NB4 (cell line): ENCODE measurements at places on chromosomes 1 and 21.
A peak's percentile ranks its signal among the peaks of the same experiment; 100 is the strongest.

DNA sequence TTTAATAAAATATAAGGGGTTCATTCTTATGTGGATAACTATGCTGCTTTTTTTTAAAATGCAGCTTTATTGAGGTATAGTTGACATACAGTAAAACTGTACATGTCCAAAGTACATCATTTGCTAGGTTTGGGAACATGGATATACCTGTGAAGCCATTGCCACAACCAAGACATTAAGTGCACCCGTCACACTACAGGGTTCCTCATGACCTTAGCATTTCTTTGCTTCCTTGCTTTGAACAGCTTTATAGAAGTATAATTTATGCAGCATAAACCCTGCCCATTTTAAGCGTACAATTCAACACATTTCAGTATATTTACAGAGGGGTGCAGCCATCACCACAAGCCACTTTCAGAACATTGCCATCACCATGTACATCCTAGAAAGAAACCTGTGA, 26.3 kb downstream of the FHAD1 start:
- no peak for DNase-seq

GRCh38 chr1:7508934-7509519, 262.1 kb upstream of the VAMP3 start:
- no peak for DNase-seq

- no peak for DNase-seq
These were observed 1095.0 kb upstream of the B3GALT2 start for GRCh38 chr1:194281376-194281775.

DNA sequence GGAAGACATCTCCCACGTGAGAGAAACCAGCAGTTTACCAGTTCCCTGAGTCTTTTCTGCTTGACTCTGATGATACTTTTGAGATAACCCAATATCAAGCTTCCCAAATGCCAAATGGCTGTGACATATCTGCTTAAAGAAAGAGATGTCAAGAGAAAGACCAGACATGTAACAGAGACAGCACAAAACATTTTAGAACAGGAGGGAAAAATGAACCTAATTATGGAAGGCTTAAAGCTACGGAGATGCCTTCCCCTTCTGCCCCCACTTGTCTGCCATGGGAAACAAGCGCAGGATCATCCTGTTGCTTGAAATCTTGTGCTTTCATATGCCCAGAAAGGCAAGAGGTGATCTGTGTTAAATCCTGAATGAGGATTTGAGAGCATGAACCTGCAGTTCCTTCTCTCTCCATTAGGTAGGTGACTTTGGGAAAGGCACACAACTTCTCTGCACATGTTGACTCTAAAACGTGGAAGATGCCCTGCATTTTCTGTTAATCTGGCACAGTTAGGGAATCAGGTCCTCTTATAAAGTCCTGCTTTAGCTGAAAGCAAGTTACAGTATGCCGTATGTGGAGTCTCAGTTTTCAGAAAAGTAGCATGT, 46.7 kb upstream of the MTR start:
- DNase-seq: no peak

DNA sequence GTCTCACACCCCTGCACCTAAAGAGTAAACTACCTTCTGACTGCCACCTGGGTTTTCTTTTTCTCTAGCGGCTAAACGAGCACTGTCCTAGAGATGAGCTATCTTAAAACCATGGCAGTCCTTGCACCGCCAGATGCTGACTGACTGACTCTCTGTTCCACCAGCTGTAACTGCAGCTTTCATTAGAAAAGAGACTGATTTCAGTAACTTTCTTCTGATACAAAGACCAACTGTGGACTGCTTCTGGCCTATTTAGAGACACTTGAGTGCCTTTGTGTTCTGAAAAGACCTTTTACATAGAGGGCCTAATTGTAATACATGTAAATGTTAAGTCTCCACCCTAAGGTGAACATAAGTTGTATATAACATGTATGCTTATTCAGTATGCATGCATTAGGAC, 152.5 kb downstream of the DISC1 start:
- DNase-seq: no peak

DNA sequence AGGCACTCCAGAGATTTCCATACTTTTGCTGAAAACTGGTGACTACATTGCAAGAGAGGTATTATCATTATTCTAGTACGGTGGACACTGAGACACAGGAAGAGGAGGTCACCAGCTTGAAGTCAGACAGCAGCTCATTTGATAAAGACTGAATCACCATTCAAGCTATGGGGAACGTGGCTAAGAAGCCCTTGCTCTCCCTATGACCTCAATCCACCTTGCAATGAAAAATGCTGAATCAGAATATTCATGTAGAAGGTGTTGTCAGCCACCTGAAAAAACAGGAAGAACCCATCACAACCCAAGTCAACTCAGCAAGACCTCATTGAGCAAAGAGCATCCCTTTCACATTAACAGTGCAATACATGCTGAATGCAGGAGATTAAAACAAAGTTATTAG, 59.0 kb upstream of the FGGY start:
- no peak for DNase-seq

- DNase-seq: no peak
These were observed 77.0 kb downstream of the MORN1 start for GRCh38 chr1:2314273-2314802.

GRCh38 chr1:40162753-40163441, 1.7 kb downstream of the RLF start:
- DNase-seq: no peak

GRCh38 chr1:10738061-10739058, 58.1 kb downstream of the CASZ1 start:
- DNase-seq: no peak

GRCh38 chr1:229970714-229971113, 96.3 kb upstream of the GALNT2 start:
- DNase-seq: no peak

- no peak for DNase-seq
These were observed 102.4 kb downstream of the CACHD1 start for GRCh38 chr1:64572222-64572900.

DNA sequence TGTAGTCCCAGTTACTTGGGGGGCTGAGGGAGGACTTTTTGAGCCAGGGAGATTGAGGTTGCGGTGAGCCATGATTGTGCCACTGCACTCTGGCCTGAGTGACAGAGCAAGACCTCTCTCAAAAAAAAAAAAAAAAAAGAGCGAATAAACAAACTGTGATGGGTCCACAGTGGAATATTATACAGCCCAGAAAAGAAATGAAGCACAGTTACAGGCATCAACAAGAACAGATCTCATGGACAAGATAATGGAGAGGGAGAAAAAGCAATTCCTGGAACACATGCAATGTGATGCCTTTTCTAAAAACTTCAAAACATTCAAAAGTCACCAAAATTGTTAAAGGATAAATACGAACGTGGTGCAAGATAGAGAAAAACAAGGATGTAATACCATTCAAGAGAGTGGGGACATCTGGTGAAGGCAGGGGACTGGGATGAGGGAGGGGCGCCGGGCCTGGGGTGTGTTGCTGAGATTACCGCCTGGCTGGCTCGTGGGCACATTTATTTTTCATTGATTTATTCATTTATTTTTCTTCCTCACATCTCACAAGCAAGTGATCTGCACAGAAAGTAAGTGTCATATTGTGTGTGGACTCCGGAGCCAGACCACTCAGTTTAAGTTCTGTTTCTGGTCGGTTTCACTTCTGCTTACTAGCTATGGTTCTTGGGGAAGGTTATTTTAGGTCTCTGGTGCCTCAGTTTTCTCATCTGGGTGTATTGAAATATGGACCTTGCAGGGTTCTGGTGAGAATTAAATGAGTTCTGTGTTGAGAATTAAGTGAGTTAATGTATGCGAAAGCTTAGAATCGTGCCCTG, 30.1 kb downstream of the ABCG1 start:
- DNase-seq: peak; percentile 59

DNA sequence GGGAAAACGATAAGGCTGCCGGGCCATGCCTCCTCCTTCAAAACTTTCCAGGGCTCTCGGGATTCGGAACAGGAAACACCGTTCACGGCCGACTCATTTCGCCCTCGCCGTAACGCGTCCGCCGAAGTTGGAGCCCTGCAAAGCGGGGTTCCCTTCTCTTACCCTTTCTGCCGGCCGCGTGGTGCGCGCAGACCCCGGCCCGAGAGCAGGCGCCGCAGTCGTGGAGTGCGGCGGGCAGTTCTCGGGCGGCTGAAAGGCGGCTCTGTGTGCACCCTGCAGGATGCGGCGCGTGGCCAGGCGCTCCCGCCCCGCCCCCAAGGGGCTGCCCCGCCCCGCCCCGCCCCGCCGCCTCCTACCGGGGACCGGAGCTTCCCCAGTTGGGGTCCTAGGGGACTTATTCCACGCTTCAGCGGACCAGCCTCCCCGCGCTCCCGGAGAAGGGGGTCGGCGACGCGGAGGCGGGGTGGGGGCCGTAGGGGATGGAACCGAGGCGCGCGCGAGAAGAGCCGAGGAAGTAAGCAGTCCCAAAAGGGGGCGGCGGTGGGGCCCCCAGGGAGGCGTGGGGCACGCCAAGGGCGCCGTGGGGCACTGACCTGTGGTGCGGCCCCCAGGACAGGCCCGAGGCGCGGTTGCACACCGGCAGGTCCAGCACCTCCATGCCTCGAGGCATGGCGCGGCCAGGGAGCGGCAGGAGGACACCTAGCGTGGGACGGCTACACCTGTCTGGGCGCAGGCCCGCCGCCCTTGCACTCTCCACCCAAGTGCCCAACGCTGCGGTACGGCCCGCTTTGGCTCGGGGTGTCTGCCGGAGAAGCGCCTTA, at the start of gene MCOLN2:
TSS of gene MCOLN2 (minus strand) at position 268 of the 821 bp plus-strand sequence. CDS start at position 27, 241 bp downstream.
- peak; percentile 21 for DNase-seq

GRCh38 chr1:11761988-11762406, at the start of gene C1orf167:
Gene C1orf167, plus strand, starts transcription at chr1:11762193. Its CDS starts 2,208 bp downstream, at chr1:11764401.
- no peak for DNase-seq

DNA sequence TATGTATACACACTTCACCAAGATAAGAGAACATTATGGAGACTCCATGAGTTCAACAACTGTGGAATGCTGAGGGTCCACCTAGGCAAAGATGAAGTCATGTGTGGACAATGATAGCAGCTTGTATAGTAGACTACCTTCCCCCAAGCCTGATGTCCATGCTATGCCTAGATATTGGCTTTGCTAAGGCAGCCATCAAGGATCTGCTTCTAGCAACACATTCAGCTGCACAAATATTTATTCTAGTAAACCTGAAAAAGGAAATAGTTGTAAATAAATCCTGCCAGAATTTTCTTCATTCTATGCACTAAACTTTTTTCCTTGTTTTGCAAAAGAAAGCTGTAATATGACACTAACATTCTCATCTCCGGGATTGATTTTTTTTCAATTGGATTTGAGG, 7.0 kb upstream of the LPAR3 start:
- DNase-seq: no peak

GRCh38 chr1:164739189-164739588, 180.2 kb downstream of the PBX1 start:
- no peak for DNase-seq

DNA sequence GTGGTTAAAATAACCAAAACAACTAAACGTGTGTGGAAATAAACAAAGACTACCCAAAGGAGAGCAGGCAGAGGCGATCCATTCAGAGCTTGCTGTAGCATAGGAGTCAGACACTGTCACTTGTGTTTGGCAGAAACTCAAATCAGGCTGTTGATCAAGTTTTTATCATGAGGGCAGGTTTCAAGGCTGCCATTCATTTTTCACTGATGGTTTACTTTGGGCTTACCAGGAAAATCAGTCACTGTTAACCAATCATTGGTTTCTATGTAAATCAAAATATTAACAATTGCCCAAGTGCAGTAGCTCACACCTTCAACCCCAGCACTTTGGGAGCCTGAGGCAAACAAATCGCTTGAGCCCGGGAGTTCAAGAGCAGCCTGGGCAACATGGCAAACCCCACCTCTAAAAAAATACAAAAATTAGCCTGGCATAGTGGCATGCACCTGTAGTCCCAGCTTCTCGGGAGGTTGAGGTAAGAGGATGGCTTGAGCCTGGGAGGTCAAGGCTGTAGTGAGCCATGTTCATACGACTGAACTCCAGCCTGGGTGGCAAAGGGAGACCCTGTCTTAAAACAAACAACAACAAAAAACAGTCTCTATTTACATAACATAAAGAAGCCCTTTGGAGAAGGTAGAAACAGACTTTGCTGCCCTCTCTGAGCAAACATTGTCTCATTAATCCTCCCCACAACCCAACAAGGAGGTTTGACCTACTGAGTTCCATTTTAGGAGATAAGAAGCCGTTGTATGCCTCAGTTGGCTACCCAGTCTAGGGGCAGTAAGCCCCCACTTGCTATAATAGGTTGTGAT, 21.1 kb upstream of the ETS2 start:
- DNase-seq: no peak

DNA sequence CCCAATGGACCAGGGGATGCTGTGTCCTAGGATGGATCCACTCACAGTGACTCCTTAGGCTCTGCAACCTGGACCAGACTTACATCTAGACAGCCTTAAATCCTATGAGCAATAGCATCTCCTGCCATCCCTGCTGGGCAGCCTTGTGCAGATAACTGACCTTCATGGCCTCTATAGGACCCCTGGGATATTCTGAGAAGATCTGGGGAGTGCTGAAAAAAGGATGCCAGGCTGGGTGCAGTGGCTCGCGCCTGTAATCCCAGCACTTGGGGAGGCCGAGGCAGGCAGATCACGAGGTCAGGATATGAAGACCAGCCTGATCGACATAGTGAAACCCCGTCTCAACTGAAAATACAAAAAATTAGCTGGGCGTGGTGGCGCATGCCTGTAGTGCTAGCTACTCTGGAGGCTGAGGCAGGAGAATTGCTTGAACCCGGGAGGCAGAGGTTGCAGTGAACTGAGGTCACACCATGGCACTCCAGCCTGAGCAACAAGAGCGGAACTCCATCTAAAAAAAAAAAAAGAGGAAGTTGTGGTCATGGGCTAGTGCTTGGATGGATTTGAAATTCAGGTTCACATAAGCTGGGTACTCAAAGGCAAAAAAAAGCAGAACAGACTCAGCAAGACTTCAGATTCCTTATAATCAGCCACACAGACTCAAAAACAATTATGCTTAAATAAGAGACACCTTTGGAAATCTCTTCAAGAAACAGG, 10.9 kb upstream of the SH2D1B start:
- peak; percentile 89 for DNase-seq

DNA sequence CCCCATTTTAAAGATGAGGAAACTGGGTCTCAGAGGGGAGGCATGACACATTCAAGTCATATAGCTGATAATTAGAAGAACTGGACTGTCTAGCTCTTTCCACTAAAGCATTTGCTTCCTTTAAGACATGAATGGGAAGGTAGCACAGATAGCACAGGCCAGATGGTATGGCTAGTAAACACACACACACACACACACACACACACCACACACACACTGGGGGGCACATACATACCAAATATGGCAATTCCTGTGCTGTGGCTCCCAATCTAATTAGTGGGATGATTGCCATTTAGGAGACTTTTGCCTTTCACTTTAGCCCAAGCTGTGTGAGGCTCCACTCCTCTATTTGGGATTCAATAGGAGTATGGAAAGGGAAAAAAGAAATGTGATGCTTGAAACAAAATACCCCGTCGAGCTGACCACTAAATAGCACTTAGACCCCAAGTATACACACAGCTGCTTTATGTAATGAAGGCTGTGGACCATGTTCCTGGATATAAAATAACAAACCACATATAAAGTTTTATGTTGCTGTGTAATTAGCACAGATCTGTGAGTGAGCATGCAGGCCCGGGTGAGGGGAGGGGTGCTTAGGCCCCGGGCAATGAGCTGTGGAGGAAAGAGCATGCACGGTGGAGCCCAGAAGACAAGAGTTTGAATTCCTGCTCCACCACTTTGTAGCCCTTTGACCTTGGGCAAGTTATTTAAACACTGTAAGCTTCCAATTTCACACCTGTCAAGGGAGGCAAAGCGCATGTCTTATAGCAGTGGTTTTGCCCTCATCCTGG, 6.8 kb upstream of the TRABD2B start:
- no peak for DNase-seq

- no peak for DNase-seq
These were observed 88.3 kb upstream of the NGF start for GRCh38 chr1:115426231-115426771.
